A172 (cell line): ENCODE measurements at places on chromosomes 11 and 22. TPM values are rescaled to one million over a fixed set of nuclear protein-coding genes. Genes with fewer than 3 reads are reported as not detected.

DNA sequence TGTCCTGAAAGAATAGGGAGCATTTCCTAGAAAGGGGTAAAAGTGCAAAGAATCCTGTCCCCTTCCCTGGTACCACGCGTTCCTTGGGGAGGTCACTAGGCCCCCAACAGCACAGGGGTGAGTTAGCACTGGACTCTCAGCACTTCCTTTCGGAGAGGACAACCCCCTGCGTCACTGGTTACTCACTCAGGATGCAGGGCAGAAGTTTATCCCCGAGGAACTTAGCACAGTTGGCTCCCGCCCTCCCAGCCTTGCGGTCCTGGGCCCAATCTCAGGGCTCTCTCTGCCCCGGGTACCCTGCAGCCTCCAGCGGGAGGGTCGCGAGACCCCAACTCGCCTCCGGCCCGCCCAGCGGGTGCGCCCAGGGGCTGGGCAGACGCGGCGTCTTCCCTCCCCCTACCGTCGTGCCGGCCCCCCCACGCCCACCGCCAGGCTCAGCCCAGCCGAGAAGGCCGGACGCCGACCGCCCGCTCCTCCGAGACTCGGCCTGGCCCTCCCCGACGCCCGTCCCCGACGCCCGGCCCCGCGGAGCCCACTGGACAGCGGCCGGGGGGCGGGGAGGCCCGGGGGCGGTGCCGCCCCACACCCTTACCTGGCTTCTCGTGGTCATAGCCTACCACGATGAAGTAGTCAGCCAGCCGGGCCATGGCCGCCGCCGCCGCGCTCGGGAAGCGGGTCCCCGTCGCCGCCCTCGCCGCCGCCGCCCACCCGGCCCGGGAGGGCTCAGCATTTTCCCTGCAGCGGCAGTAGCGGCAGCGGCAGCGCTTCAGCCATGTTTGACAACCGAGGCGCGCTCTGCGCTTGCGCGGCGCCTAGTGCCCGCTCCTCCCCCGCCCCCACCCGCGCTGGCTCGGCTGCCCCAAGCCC lies at the start of gene SBF2:
TSS of gene SBF2 (minus strand) at position 797 of the 867 bp plus-strand sequence. CDS start at position 647, 150 bp downstream.
- DNase-seq: peak; percentile 93

Gene TENM4
- total RNA-seq: 0.19 and 0.91 TPM in 2 replicates

- no peak for DNase-seq
Observed at GRCh38 chr11:134289789-134290188, 13.6 kb downstream of the GLB1L3 start.

Gene KCNJ1
- not detected in 2 replicates for total RNA-seq

GRCh38 chr11:117663821-117664220 lies 133.2 kb downstream of the DSCAML1 start:
- DNase-seq: no peak

DNA sequence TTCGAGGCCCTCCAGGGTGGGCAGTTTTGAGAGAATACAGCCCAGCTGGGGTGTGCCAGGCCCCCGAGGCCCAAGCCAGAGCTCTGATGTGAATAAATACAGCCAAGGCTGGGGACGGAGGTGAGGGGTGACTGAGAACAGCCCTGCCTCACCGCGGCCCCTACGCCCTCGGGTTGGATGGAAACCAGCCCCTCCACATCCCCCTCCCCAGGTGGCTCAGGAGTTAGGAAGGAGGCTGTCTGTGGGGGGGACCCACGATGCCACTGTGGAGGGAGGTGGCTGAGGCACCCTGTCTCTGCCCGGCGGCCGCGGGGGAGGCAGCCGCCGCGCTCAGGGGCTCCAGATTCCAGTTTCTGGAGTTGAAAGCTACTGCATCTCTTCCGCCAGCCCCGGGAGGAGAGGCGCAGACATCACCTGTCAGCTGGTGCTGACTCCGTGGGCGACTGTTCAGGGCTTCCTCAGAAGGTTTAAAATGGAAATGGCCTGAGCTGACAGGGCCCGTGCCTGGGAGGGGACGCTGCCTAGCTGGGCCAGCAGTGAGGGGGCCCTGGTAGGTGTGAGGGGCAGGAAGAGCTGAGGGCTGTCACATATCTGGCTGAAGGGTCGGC lies 1.4 kb downstream of the FLRT1 start:
- no peak for DNase-seq

- DNase-seq: no peak
Observed at GRCh38 chr11:92533657-92534335, 309.2 kb downstream of the FAT3 start.

Gene MS4A6E
- not detected in 2 replicates for total RNA-seq

DNA sequence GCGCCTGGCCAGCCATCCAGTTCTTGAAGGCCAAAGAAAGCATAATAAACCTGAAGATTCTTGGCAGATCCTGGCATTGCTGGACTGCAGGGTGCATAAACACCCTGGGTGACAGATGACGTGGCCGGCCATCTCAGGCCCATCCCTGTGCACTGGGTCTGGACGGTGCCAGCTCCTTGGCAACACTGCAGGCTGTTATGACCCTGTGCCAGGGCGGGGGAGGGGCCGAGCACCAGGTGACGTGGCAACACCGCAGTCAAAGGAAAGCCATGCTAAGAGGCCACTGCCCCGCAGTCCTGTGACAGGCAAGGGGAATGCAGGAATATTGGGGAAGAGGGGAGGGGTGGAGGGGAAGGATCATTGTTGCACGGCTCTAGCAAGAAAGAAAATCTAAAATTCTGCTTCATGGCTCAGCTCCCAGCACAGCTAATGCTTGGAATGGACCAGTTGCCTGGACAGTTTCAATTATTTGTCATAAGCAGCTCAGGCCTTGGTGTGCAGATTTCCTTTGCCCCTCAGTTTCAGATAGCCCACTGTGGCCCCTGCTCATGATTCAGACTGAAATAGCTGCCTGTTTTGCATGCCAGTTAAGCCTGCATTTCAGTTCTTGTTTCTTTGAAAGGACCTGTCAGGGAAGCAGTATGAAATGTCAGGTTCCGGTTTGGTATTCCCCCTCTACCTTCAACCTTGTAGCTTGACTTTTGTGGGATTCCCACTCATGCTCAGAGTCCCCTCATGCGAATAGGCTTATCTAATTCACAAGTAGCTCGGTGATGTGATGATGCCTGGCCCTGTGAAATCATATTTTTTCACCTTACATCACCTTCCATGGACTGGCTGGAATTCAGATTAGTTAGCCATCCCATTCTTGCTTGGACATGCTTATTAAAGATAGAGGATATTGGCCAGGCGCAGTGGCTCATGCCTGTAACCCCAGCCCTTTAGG lies 29.7 kb upstream of the DDX6 start:
- DNase-seq: peak; percentile 88

- DNase-seq: no peak
Observed at GRCh38 chr22:47173535-47174021, 411.1 kb downstream of the TBC1D22A start.

Gene OR52E8
- total RNA-seq: not detected in 2 replicates

- peak; percentile 22 for DNase-seq
Observed at GRCh38 chr11:96393753-96394348, 4.0 kb downstream of the JRKL start.

DNA sequence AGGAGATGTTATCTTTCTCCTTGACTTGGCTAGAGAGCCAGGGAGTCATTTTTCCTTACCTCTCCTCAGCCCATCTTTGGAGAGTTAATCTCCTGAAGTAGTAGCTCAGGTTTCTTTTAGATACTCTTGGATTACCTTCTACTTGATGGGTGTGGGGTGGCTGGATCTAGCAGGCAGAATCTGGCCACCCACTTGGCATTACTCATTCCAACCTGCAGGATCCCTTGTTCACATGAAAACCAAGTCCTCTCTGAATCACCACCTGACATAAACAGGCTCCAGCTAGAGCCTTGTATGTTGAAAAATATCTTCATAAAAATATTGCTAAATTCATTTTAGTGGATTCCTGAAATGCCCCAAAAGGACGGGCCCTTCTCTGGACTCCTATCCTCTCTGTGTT lies 250.6 kb upstream of the PLET1 start:
- no peak for DNase-seq

DNA sequence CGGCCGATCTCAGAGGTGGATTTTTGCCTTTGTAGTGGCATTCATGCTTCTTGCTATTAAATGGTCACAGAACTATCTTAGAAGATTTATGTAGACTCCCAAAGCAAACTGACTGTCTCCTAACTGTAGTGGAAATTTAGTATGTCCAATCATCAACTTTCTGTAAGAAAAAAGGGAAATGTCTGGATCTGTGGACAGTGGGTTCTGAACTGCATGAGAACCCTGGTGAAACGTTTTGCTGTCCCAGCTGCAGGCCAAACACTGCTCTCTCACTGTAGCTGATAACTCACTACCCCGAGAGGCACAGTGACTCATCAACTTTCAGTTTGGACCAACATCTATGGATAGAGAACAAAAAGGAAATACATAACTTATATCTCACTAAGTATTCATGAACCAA lies 387.1 kb downstream of the SOX6 start:
- peak; percentile 78 for DNase-seq
